ENCODE measurements at places on chromosomes 12 and 14.

GRCh38 chr12:96364092-96364700, 36.0 kb downstream of the CDK17 start:
- no peak for DNase-seq

GRCh38 chr12:25253371-25254068, 2.8 kb upstream of the KRAS start:
- no peak for DNase-seq

- DNase-seq = no peak
Measured at GRCh38 chr14:99936738-99937474, 128.3 kb upstream of the EVL start.

- DNase-seq = no peak
Measured at GRCh38 chr12:3747543-3747942, 5.4 kb downstream of the CRACR2A start.

GRCh38 chr12:47939009-47939601, 24.3 kb upstream of the TMEM106C start:
- DNase-seq = no peak

DNA sequence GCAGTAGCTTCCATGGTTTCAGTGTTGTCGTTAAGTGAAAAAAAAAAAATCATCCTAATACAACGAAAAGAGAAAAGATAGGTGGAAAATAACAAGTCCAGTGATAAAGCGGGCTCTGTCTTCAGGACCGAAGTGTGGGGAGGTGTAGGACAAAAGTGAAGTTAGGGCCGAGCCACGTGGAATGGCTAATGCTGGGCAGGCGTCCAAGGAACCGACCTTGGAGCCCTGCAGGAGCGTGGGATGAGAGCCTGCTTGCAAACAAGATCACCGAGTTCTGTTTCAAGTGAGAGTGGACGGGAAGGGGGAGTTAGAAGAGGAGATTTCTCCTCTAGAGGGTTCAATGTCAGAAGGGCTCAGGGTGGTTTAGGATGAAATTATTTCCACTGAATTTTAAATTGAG, 22.2 kb downstream of the A2ML1 start:
- DNase-seq = no peak

- no peak for DNase-seq
Measured at GRCh38 chr14:71415404-71415690, 508.1 kb downstream of the PCNX1 start.

- no peak for DNase-seq
Measured at GRCh38 chr14:100762089-100762515, 35.4 kb downstream of the DLK1 start.

DNA sequence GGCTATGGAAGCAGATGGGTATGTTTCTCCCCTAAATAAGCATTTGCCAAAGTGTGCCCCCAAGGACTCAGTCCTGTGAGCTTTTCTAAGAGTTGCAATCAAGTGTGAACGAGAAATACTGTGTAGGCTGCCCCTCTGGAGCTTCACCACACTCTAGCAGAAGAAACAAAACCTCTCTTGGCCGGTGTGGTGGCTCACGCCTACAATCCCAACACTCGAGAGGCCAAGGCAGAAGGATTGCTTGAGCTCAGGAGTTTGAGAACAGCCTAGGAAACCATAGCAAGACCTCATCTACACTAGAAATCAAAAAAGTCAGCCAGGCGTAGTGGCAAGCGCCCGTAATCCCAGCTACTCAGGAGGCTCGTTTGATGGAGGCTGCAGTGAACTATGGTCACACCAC, 9.8 kb downstream of the VPS37B start:
- DNase-seq = no peak

DNA sequence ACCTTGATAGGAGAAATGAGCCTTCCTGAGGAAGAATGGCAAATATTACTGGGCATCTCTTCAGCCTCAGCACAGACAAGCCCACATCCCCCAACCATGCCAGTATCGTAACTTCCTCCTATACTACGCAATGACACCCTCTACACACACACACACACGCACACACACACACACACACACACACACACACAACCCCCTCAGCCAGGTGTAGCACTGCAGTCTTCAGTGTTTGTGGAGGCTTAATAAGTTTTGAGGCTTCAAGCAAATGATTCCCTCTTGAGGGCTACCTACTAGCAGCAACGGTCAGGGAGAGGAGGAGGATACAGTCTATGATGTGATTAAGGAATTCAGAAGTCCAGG, 1.6 kb downstream of the DGKA start:
- no peak for DNase-seq

GRCh38 chr12:68572661-68573060, 38.0 kb upstream of the RAP1B start:
- DNase-seq = no peak

- DNase-seq = no peak
Measured at GRCh38 chr12:100897240-100897639, 102.7 kb downstream of the ANO4 start.

GRCh38 chr12:78612190-78612589, 252.4 kb upstream of the SYT1 start:
- no peak for DNase-seq

DNA sequence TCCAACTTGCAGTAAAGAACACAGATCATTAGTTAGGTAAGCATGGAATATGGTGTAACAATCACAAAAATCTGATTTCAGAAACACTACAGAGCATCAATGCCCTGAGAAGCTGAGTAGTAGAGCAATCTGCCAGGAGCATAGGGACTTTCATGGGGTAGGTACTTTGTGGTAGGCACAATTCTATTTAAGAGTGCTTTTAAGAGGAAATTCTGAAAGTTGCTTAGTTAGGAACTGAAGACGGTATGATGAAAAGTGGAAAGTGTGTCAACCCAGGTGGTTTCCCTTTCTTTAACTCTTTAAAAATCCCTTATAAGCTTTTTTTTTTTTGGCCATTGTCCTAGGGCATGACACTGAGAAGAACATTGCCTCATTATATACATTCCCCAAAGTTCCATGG, 535.7 kb upstream of the FBXO33 start:
- DNase-seq = no peak

DNA sequence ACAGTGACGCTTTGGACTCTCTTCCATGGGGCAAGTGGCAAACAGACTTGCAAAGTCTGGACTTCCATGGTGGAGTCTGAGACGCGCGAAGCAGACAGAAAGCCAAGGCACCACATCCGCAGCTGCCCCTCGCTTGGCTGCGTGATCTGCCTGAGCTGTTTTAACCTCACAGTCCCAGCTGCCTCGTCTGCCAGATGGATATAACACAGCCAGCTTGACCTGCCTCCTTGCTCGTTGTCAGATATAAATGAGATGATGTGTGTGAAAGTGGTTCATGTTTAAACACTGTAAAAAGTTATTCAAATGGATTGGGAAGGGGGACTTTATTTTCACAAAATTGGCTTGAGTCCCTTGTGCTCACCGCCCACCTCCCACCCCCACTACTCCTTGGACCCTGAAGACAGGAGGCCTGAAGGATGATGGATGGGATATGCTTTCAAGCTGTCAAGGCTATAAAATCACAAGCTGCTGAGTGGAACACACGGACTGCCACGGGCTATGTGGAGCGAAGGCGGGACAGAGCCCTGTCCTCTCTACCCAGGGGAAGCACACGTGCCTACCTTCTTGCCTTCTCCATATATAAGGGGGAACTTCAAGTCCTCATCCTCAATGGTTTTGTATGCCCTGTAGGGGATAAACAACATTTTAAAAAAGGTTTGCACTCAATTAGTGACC, 226.9 kb downstream of the MON2 start:
- DNase-seq = no peak

GRCh38 chr14:68449561-68450181, 343.2 kb downstream of the ZFP36L1 start:
- DNase-seq = no peak

GRCh38 chr14:102891556-102891955, 30.9 kb upstream of the AMN start:
- DNase-seq = no peak
